ENCODE measurements at places on chromosomes 3 and 15.

GRCh38 chr3:55484191-55484689 is 2.9 kb downstream of the WNT5A start:
- DNase-seq: no peak

DNA sequence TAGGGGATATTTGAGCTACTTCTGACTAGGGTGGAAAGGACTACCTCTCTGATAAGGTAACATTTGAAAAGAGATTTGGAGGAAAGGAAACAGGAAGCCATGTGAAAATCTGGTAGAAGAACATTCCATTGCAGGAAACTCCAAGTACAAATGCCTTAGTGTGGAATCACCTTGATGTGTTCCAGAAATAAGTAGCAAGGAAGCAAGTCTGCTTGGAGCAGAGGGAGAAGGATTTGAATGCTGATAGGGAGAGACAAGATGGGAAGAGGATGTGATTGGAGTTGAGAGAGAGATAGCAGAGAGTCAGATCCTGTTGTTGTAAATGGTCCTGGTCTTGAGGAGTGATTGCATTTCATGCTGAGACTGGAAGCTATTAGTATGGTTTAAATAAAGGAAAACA is 335.1 kb upstream of the DCBLD2 start:
- no peak for DNase-seq

- DNase-seq: no peak
These were observed 26.2 kb downstream of the AAGAB start for GRCh38 chr15:67228286-67228685.

DNA sequence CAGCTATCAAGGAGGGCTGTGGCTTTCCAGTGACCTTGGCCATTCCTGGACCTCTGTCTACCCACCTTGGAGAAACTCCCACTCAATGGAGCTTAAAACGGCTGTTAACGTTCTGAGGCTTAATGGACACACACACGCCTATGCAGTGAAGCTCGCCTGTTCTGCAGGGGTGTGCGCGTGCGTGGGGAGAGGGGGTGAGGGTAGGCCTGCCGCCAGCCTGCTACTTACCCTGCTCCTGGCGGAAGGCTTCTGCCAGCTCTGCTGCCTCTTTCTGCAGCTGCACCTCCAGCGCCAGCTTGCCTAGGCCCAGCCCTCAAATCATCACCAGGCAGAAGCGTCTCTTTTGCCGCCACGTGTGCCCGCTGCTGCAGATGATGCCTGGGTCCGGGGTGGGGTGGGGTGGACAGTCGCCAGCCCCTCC is 23.2 kb upstream of the PARL start:
- no peak for DNase-seq

- DNase-seq: no peak
These were observed 122.2 kb downstream of the KLHL25 start for GRCh38 chr15:85672332-85673084.

- DNase-seq: no peak
These were observed 12.0 kb upstream of the PPP1R2 start for GRCh38 chr3:195555110-195555509.

- no peak for DNase-seq
These were observed 154.4 kb downstream of the RPLP1 start for GRCh38 chr15:69606921-69607500.

DNA sequence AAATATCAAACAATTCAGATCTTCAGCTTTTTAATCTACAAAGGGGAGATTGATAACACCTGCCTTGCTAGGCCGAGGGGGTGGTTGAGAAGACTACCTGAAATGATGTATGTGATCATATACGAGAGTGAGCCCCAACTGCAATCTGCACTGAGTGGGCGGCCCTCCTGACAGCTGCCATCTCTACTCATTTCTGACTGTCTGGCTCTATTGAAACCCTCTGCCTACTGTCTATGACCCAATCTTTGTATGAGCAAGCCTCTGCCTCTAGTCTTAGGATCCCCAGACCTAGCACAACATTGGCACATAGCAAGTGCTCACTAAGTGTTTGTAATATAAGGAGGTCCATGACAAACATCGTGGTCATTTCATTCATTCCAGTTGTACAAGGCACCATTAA is 144.4 kb upstream of the NR2F2 start:
- no peak for DNase-seq

DNA sequence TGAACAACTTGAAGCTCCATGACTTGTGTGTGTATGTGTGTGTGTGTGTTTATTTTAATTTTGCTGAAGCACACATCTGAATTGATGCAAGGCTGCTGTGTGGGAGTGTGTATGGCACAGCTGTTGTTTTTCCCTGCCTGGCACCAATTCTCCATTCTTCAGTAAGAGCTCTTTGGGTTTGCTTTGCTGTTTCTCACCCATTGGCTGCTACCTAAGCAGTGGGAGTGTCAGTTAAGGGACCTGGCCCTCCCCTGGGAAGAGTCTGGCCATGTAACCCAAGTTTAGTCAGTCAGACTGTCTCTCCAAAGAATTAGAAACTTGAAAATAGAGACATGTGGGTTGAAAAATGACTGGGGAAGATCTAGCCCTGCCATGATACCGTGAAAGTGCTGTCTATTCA is 126.2 kb upstream of the SYNPR start:
- no peak for DNase-seq

- DNase-seq: no peak
These were observed 7.1 kb downstream of the CLRN1 start for GRCh38 chr3:150965436-150965835.

- DNase-seq: no peak
These were observed 73.7 kb downstream of the DNAJB8 start for GRCh38 chr3:128392818-128393544.

GRCh38 chr3:108552267-108553159 is 36.7 kb downstream of the CIP2A start:
- DNase-seq: no peak

GRCh38 chr15:51192521-51193280 is 98.0 kb upstream of the TNFAIP8L3 start:
- DNase-seq: peak; percentile 85

- no peak for DNase-seq
These were observed 11.6 kb upstream of the CSPG5 start for GRCh38 chr3:47590216-47590615.

DNA sequence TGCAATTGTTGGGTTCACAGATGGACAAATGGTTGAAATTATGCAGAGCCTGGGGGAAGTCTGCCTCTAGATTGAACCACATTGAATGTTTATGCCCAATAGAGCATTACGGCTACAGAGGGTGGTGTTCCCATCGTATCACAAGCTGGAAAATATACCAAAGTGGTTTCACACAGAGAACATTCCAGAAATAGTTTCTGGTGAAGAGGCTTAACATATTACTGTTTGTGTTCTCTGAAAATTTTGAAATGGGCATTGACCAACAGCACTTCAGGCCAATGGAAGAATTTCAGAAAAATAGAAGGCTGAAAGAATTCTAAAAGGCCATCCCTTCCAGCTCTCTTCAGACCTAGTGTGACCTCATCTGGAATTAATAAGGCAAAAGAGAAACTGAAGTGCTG is 203.9 kb downstream of the NEK10 start:
- DNase-seq: no peak

DNA sequence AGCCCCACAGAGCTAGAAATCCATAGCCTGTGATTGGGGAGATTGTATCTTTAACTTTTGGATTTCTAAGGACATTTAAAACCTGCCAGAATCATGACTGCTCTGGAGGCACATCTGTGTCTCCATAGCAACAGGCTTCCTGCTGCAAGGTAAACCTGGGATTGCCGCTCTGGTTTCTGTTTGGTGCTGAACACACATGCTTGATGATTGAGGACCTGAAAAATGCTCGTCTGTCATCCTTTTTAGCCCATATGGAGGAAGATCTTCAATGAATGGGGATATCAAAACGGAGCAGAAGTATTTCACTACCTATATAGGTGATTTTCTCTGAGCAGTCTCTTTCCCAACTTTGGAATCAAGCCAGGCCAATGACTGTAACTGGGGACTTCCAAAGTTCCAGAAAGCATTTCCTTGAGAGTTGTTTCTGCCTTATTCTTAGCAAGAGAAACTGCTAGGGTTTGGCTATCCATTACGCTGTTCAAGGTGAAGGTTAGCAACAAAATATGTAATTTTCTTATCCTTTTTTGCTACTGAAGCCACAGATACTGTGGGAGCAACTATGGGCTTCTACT is 96.5 kb upstream of the TNIK start:
- DNase-seq: no peak

DNA sequence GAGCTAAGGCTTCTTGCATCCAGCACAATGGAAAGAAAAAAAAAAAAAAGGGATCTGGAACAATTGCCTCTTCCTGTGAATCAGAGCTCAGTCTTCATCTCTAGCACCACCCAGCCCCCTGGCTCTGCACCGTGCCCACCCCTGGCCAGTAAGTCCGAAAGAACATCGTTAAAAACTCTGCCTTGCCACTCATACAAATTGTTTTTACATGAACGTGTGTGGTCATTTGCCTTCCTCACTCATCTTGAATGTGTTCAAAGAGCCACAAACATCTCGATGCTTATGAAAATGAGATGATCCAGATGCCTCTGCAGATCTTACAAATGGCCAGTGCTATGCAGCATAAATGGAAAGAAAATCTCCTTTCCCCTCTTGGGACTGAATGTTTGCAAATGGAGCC is 400.0 kb upstream of the PPP2R3A start:
- DNase-seq: no peak

- no peak for DNase-seq
These were observed 50.2 kb upstream of the LRRC58 start for GRCh38 chr3:120399372-120399771.

DNA sequence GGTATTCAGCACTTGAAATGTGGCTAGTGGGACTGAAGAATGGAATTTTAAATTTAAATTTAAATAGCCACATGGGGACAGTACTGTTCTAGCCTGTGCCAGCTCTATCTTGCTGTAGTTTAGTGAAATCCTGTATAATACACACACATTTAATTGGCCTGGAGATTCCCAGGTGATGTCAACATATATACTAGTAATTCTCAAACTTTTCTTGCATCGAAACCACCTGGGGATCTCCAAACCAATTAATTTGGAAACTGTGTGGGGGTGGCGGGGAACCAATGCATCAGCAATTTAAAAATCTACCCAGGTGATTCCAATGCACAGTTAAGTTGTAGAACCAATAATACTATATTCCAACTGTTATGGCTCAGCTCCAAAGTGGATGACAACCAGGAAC is 228.9 kb upstream of the MRPL3 start:
- DNase-seq: no peak

- DNase-seq: no peak
These were observed 499 bp downstream of the ALDH1A2 start for GRCh38 chr15:58064980-58065444.

- no peak for DNase-seq
These were observed 58.5 kb downstream of the PIK3R4 start for GRCh38 chr3:130688015-130688688.

DNA sequence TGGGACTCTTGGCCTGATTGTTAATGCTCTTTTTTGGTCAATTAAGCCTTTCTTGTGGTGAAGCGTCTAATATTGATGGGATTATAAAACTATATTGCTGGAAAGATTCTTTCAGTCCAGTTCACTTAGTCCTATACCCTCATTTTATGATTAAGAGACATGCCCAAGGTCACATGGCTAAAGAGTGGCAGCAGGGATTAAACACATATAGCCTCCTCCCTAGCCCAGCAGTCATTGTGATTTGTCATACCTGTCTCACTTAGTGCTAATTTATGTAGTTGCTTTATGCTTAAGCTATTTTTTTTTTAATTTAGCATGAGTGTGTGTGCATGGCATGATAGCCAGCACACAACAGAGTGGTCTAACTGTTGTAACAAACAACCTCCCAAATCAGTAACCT is 9.5 kb downstream of the PARP14 start:
- no peak for DNase-seq

DNA sequence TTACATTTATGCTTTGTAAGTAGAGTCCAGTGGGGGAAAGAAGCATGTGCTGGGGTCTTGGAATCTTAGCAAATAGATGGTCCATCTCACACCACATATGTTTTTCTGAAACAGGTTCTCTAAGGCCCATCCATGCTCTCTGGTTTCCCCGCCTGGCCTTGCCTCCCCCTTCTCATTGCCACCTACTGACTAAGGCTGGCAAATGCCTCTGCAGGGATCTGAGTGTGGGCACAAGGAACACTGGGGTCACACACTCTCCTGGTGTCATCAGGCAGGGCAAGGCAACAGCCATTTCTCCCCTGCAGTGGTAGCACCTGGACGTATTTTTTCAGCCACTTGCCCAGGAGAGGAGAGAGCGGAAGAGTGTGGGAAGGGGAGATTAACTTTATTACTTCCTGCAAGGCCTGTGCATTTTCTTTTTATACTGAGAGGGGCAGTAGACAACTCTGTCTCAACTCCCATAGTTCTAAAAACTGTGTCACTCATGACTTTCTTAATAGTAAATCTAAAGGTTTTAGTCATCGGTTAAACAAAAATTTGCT is 804.2 kb upstream of the NECTIN3 start:
- no peak for DNase-seq

DNA sequence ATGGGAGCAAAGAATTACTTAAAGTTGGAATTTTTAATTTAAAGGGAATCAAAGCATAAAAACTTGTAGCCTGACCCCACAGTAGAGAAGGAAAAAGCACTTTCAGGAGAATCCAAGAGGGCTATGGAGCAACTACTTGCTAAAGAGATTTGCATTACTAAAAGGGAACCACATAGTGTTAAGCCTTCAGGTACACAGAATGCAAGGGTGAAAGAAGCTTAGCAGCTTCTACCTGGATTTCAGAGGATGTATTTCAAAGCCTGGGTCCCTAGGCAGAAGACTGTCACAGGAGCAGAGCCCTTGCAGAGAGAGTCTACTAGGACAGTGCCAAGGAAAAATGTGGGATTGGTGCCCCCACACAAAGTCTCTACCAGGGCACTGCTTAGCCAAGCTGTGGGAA is 575.0 kb downstream of the GBE1 start:
- no peak for DNase-seq

GRCh38 chr3:64900617-64901521 is 213.1 kb upstream of the ADAMTS9 start:
- DNase-seq: no peak

DNA sequence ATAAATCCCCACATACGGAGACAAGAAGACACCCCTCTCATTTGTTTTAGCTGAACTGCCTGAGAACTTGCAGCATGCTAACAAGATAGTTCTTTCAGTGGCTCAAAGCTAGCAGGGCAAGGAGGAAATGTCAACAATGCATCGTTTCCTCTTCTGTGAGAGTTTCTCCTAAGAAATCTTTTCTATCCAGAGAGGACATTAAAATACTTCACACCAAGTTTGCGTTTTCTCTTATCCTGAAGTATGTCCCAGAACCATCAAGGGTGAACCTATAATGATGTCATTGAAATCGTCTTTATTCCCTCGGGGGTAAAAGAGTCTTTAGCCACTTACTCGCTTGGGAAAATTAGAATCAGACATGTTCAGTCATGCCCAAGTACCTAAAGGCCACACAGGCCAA is 541.7 kb upstream of the MDFIC2 start:
- no peak for DNase-seq

Measured in activated naive CD4-positive, alpha-beta T cell treated with anti-CD3 and anti-CD28 coated beads, Interleukin-2, amount 10 ng/mL, durations not matched to agents 7 days and 5 days (primary cell).